ENCODE measurements at places on chromosomes 13 and 19. TPM values are rescaled to one million over a fixed set of nuclear protein-coding genes. Genes with fewer than 3 reads are reported as not detected.

DNA sequence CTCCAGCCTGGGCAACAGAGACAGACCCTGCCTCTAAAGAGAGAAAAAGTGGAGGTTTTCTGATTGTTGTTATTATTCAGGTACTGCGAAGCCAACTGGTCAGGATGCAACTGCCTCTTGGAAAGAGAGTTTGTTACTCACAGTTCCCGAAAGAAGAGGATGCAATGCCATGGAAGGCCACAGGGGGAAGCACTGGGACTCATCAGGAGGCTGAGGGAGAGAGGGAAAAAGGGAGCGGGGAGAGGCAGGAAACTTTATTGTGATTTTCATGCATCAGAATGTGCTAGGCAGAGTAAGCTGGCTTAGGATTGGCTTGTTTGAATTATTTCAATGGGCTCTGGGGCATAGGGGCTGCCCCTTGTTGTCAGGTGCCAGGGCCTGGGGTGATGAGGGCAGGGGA is 27.6 kb downstream of the MYO9B start:
- no peak for DNase-seq

GRCh38 chr19:29889702-29890101 is 52.3 kb upstream of the URI1 start:
- no peak for DNase-seq

DNA sequence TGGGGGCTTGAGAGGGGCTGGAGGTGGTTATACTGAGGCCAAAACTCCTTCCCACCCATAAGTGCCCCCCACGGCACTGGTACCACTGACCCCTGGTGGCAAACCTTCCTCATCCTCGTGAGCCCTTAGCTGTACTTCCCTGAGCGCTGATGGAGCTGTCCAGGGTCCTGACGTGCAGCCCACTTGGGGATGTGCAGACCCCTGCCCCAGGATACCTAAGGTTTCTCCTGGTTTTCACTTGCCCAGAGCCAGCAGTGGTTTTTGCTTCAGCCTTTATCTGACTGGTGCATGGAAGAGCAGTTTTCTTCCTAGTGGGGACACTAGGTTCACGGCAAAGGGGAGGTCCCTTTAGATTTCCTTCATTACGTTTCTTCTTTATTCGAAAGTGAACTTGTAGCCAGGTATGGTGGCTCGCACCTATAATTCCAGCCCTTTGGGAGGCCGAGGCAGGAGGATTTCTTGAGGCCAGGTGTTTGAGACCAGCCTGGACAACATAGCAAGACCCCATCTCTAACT is 28.7 kb upstream of the KCTD15 start:
- DNase-seq, result no peak

GRCh38 chr19:8174706-8175105 is 25.3 kb upstream of the FBN3 start:
- DNase-seq, result no peak

DNA sequence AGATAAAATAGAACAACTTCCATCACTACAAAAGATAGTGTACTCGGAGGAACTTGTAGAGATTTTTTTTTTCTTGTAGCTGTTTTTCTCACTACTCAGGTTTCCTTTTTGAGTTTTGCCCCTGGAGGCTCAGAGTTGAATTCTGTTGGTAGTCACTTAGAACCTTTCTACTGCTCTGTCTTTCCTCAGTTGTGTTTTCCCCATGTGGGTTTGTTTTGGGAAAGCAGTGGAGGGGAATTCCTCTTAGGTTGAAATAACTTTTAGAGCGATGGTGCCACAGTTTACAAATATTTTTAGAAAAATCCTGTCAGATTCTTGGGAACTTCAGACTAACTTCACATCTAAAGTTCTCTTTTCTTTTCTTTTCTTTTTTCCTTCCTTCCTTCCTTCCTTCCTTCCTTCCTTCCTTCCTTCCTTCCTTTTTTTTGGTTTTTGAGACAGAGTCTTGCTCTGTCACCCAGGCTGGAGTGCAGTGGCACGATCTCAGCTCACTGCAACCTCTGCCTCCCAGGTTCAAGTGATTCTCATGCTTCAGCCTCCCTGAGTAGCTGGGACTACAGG is 65.8 kb downstream of the LRCH1 start:
- no peak for DNase-seq

GRCh38 chr13:79405501-79405830 is 589 bp downstream of the RBM26 start:
- no peak for DNase-seq

DNA sequence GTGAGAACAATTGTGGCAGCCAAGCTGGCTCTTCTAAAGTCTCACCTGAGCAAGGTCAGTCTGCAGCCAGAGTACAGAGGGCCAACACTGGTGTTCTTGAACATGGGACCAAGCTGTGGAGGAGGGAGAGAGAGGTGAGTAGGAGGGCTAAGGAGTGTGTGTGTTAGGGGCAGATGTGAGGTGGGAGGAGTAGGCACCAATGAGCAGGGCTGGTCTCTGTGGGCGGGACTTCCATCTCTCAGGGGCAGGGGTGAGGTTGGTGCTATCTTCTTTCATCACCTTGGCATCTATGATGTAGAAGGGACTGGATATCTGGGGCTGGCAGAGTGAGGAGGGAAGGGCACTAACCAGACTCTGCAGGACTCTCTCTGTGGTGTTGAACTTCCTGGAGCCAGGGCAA is 72.4 kb downstream of the MBD3L1 start:
- DNase-seq, result no peak

- DNase-seq, result no peak
Observed at GRCh38 chr13:45162821-45163220, 38.0 kb downstream of the KCTD4 start.

- no peak for DNase-seq
Observed at GRCh38 chr13:44396701-44397580, 23.3 kb downstream of the SERP2 start.

DNA sequence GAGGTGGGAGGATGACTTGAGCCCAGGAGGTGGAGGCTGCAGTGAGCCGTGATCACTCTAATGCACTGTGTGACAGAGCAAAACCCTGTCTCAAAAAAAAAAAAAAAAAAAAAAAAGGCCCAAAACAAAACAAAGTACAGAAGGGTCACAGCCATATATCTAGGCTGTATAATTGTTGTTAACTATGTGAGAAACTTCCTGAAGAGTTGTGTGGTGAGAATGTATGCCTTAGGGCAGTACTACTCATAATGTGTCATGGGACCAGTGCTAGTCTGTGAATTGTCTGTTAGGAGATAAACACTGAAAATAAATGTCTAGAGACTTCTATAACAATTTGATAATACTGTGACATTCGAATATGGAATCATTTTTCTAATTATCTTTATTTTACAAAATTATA is 43.1 kb downstream of the PAN3 start:
- no peak for DNase-seq

DNA sequence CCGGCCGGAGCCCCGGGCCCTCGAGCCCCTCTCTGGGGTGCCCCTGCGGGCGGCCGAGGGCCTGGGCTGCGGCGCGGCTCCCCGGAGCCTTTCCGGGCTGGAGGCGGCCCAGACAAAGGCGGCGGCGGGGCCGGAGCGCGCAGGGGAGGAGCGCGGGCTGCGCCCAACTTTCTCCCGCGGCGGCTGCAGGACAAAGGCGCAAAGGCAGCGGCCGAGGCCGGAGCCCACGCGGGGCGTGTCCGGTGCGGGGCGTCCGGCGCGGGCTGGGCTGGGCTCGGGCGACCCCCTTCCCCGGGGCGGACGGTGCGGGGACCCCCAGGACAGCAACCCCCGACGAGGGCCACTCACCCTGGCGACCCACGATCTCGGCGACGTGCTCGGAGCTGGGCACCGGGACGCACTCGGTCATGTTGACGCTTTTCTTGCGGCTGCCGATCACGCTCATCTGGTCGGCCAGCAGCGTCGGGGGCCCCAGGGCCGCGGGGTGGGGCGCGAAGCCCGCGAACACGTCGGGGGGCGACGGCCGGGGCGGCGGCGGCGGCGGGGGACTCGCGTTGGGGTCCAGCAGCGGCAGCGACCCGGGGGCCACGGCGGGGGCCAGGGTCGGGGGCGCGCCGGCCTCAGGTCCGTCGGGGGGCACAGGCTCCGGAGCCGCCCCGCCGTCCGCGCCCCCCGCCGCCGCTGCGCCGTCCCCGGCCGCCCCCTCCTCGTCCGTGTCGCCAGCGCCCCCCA is 843 bp downstream of the MEX3D start:
- no peak for DNase-seq

GRCh38 chr19:1133471-1133929 is 29.7 kb downstream of the GPX4 start:
- DNase-seq, result no peak

DNA sequence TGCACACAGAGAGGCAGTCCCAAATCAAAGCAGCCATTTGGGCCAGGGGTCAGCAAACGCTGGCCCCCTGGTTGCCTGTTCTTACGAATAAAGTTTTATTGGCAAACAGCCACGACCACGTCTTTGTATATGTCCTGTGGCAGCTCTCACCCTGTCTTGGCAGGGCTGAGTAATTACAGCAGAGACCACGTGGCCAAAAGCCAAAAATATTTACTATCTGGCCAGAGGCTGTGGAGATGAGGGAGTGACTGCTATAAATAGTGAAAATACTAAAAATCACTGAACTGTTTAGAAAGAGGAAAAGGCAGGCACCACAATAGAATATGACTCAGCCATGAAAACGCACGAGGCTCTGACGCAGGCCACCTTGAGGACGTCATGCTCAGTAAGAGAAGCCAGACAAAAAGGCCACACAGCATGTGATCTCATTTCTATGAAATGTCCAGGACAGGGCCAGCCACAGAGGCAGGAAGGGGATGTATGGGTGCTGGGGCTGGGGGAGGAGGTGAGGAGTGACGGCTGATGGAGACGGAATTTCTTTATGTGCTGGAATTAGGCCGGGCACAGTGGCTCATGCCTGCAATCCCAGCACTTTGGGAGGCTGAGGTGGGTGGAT is 29.4 kb downstream of the SMIM24 start:
- no peak for DNase-seq

- DNase-seq, result no peak
Observed at GRCh38 chr13:64083396-64083795, 2667.7 kb upstream of the PCDH20 start.

- no peak for DNase-seq
Observed at GRCh38 chr19:40739030-40739839, 11.0 kb downstream of the ACTMAP start.

DNA sequence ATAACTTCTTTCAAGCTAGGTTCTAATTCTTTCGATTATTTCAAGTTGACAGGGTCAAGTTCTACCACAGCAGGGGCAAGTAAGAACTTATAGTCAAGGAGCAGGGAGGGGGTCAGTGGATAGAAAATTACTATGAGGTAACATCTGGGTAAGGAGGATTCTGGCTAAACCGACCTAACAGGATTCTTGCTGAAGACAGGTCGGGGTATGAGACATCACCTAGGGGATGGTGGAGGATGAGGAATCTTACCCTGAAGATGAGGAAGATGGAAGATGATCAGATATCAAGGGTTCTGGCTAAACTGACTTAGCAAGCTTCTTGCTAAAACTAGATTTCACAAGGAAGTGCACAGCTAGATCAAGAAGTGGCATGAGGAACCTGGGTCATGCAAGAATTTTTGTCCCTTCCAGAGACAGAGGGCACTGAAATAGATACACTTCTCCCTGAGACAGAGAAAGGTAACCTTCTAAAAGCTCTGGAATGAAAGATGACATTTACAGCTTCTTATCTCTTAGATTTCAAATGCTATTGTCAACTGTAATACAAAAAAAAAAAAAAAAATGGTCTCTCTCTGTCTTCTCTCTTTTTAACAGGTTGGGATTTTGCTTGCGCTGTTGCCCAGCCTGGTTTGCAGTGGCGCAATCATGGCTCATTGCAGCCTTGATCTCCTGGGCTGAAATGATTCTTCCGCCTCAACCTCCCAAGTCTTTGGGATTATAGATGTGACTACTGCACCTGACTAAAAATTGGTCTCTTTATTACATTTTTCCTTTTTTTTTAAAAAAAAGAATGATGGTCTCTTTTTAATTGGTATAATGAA is 9.6 kb upstream of the METTL21C start:
- no peak for DNase-seq

- no peak for DNase-seq
Observed at GRCh38 chr13:80058626-80059025, 282.3 kb downstream of the SPRY2 start.

GRCh38 chr13:97542102-97542685 is 108.2 kb downstream of the RAP2A start:
- DNase-seq, result no peak

DNA sequence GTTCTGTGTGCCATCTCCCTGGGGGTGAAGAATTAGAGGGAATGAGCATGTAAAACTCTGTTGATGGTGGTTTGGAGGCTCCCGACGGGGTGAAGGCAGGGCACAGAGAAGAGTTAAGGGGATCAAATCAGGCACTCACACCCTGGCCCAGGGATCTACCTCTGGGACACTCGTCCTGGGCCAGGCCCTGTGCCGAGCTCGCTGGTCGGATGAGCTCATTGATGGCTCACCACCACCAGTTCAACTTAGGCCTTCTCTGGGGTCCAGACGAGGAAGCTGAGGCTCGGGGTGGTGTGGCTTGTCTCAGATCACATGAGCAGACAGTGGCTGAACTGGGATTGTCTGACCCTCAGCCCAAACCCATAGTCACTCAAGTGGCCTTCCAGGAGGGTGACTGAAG is 1.6 kb downstream of the NACC1 start:
- DNase-seq, result no peak

DNA sequence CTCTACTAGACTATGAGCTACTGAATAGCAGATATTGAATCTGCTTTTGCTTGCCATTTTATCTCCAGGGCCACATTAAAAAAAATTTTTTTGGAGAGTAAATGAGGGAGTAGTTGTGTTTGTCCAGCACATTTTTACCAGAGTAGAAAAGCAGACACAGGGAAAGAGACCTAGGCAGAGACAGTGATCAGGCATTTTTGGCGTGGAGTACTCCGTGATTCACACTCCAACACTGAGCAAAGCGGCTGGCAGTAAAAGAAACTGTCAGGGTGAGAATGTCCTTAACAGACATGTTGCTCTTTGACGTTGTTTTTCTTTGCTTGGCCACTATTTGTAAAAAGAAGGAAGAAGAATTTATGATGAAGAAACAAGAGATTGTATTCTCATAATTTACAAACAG is 304.0 kb downstream of the TDRD3 start:
- DNase-seq, result no peak

Gene SLC15A1
- total RNA-seq, result not detected

Gene HPN
- 16.8 TPM for total RNA-seq

Gene LILRA6
- total RNA-seq, result 7.3 TPM

Gene OR7C1
- 0.15 TPM for total RNA-seq

Gene DCLK1
- 19.5 TPM for total RNA-seq

Gene RANBP3
- 64.6 TPM for total RNA-seq

Gene VAV1
- total RNA-seq, result 51.3 TPM

Gene WBP4
- total RNA-seq, result 7.2 TPM

Gene KLK8
- not detected for total RNA-seq

Gene DKKL1
- total RNA-seq, result not detected

Gene NAPSA
- total RNA-seq, result 3,296 TPM

Measured in left lung (tissue), 14 donors.